ENCODE measurements at places on chromosomes 6 and 20.

- DNase-seq: no peak
These were observed 1.8 kb downstream of the MYT1 start for GRCh38 chr20:64165866-64166600.

- no peak for DNase-seq
These were observed 66.6 kb downstream of the C6orf52 start for GRCh38 chr6:10627800-10628199.

- DNase-seq: no peak
These were observed 16.2 kb upstream of the FAM135A start for GRCh38 chr6:70396796-70397729.

DNA sequence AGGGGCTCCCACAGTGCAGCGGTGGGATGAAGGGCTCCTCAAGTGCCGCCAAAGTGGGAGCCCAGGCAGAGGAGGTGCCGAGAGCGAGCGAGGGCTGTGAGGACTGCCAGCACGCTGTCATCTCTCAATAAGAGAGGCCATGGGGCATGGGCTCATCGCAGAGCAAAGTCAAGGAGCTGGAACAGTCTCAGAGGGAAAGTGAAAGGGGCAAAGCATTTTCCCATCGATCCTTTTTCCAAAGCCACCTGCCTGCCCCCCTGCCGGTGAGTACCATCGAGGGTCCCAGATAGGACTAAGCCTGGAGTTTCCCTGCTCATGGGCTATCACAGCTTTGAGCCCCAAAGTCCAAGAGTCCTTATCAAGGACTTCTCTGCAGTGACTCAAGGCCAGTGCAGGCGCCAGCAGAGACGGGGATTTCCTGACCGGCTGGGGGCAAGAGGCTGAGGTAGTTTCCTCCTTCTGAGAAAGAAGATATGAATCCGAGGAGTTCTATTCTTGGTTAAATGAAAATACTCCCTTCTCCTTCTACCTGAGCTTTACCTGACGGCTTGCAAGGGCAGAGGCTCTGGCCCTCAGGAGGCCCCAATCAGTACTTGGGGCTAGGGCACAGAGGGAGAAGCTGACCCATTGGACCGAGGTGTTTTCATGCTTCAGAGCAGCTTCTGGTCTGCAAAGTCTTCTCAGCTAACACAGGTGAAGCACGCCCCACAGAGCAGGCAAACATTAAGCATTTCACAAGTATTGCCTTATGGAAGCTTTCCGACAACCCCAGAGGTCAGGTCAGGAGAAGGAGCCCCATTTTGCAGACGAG lies 22.6 kb downstream of the ETV7 start:
- no peak for DNase-seq

DNA sequence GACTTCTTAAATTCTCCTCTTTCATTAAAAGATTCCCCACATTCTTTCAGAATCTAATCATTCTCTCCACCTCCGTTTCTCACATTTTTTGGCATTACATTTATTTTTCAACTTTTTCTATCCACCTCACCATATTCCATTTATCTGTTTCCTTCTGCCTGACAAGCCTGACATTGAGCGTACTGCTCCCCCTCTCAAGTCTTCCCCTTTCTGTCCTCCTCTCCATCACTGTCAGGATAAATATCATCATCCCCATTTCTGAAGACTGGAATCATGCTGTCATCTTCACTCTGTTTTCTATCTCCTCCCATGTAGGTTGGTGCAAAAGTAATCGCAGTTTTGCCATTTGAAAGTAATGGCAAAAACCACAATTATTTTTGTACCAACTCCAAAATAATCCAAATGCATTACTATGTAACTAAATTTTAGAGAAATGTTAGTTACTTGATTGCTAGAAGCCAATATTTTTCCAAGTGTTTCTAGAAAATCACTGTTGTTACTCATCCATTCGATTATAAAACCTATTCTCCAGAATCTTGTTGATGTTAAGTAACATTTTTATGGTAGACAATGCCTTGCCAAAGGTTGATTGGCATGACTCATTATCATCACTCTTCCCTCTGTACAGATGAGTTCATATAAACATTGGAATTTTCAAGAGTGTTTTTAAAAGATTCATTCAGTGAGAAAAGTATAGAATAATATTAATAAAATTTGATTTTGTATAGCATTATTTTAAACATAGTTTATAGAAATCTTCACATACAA lies 292.3 kb upstream of the RNF217 start:
- no peak for DNase-seq

DNA sequence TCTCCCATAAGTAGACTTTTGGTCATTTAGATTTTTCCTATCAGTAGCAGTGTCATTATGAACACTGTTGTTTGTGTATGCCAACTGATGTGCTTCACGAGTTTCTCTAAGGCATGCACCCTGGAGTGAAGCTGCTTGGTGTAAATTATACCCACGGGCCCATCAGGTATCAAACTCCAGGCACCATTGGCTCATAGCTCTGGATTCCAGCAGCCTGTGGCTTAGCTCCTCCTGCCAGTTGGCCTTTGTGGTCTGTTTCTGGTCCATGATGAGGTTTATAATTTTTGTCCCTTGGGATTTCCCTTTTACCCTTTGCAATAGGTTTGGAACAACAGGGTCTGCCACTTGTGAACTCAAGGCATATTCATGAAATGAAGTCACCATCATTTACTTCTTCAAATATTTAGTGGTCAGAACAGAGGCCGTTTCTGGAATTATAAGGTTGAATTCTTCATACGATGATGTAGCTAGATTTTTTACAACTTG lies 350.5 kb downstream of the PRL start:
- no peak for DNase-seq

- DNase-seq: peak; percentile 31
These were observed 25.3 kb downstream of the RBCK1 start for GRCh38 chr20:433300-433975.

GRCh38 chr6:115706324-115706723 lies 354.4 kb downstream of the FRK start:
- DNase-seq: no peak

Measured in effector CD4-positive, alpha-beta T cell (primary cell).